NCI-H2081 treated with DMSO at 0.1 percent for 48 hours (cell line): ENCODE measurements at places on chromosomes 2 and 18.

- no peak for DNase-seq
These were observed 11.6 kb upstream of the ITGA6 start for GRCh38 chr2:172415865-172416183.

DNA sequence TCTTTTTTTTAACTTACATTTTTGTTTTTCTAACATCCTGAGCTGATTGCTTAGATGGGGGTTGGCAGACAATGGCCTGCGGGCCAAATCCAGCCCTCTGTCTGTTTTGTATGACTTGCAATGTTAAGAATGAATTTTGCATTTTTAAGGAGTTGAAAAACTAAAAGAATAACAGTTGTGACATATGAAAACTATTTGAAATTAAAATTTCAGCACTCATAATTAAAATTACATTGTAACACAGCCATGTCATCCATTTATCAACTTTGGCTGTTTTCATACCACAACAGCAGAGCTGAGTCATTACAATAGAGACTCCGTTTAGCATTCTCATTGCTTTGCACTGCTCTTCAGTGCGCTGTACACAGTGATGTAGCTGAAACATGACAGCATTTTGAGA, 94.1 kb upstream of the MC4R start:
- DNase-seq = no peak

DNA sequence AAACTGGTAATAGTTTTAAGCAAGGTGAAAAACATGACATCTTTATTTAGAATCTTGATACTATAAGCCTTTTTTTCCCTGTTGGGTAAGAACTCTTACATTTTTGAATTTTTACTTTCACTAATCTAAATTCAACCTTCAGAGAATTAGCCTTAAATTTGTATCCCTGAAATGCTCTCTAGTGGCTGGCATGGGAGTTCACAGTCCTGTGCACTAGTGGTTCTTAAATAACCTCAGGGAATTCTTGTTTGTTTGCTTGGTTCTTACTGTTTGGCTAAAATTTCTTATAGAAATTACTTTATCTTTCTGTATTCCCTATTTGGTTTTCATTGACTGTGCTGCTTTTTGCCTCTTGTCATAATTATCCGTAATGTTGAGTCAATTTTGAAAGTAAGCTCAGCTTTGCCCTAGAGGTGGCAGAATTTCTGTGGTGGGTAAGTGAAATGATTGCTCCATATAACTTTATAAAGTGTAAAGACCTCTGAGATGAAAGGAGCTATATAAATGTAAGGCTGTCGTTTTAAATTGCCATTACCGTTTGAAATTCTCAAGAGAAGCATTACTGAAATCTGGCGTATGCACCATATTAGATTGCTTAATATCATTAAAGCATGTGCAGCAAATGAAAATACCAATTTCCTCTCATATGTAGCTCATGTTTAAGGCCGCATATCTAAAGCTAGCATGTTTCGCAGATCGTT, 391.3 kb upstream of the FIGN start:
- no peak for DNase-seq

GRCh38 chr2:70643715-70644114, 90.1 kb upstream of the TGFA start:
- DNase-seq = no peak

GRCh38 chr18:9217743-9218451, 81.3 kb downstream of the ANKRD12 start:
- DNase-seq = no peak

DNA sequence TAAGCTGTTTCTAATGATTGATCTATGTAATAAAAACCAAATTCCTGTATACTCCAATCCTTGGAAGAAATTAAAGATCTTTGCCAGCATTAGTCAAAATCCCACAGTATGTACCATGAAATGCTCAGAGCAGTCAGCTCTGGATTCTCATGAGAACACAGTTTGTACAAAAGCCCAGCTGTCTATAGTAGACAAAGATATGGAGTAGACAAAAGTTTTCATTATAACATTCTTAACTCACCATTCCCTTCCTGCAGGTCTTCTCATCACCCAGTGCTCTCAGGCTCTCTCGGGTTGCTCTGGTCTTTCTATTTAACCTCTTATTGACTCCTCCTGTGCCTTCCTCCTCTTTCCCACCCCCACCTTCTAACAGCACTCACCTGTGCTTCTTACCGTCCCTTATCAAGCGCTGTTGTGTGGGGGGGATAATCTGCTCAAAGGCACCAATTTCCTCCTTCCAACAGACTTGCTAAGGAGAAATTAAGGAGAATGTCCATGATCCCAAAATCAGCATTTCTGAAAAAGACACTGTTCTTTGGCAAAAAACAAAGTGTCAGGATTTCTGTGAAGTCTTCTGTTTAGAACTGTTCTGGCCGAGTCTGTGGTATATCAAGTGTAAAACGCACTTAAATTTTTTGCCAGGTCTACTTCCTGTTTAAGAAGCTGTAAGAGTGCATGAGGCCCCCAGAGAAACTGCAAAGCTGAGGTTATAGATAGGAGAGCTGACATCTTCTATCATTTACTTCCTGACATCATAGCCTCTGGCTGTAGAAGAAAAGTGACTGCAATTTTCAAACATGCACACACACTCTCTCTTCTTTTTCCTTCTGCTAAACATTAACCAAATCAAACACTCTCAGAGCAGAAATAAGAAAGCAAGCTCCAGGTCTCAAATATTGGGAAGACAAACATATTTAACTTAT, 144.1 kb downstream of the EVA1A start:
- DNase-seq = no peak

- DNase-seq = no peak
These were observed 66.0 kb downstream of the TTC32 start for GRCh38 chr2:19835781-19836281.

GRCh38 chr2:67309281-67309680, 87.9 kb upstream of the ETAA1 start:
- DNase-seq = no peak

- no peak for DNase-seq
These were observed 200.8 kb downstream of the PLCL1 start for GRCh38 chr2:198004921-198005829.

DNA sequence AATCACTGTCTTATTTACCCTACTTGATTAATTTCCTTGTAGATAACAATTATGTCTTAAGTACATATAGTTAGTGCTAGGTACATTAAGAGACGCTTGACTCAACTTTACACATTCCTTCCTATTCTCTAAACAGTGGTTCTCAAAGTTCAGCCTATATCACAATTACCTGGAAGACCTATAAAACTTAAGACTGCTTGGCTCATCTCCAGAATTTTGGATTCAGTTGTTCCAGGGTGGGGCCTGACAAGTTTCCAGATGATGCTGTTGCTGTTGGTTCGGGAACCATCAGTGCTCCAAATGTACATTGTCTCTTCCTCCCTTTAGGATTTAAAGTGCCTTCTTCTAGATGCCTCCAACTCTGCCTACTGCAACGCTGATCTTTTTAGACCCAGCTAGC, 4.0 kb downstream of the PPP3R1 start:
- no peak for DNase-seq

DNA sequence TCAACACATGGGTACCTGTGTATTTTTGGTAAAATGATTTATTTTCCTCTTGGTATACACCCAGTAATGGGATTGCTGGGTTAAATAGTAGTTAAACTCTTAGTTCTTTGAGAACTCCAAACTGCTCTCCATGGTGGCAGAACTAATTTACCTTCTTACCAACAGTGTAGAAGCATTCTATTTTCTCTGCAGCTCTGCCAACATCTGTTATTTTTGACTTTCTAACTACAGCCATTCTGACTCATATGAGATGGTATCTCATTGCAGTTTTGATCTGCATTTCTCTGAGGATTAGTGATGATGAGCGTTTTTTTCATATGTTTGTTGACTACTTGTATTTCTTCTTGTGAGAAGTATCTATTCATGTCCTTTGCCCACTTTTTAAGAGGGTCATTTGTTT, 180.6 kb downstream of the FSIP2 start:
- DNase-seq = no peak

- no peak for DNase-seq
These were observed 657 bp downstream of the ATP8B1 start for GRCh38 chr18:57802213-57803102.
